Mesothelial cell of epicardium (in vitro differentiated cells): ENCODE measurements at places on chromosomes 3 and 15. TPM values are rescaled to one million over a fixed set of nuclear protein-coding genes. Genes with fewer than 3 reads are reported as not detected.

DNA sequence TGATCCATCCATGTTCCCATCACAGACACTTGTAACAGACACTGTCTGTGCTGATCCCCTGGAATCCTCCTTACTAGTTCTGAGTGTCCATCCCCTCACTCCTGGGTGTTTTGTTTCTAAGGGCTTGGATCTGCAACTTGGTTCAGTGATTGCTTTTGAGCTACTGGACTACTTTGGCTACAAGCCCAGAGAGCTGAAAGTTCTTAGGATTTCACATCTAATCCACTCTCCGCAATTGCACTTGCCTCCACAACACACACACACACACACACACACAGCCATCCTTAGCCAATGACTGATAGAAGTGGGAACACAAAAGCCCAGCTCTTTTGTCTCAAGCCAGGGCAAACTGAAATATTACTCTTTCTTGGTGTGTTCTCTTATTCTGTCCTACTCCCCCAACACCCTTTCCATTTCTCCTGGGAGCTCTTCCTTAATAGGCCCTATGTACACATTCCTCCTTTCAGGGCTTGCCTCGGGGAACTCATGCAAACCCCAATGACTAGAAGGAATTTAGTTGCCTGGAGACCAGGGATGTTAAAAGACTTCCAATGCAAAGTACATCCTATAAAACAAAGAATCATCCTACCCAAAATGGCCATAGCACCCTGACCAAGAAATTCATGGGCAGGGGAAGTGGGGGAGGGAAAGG lies 206.1 kb upstream of the UBE2E2 start:
- DNase-seq, result no peak

GRCh38 chr3:119356646-119357045 lies 62.5 kb downstream of the ARHGAP31 start:
- DNase-seq, result no peak

DNA sequence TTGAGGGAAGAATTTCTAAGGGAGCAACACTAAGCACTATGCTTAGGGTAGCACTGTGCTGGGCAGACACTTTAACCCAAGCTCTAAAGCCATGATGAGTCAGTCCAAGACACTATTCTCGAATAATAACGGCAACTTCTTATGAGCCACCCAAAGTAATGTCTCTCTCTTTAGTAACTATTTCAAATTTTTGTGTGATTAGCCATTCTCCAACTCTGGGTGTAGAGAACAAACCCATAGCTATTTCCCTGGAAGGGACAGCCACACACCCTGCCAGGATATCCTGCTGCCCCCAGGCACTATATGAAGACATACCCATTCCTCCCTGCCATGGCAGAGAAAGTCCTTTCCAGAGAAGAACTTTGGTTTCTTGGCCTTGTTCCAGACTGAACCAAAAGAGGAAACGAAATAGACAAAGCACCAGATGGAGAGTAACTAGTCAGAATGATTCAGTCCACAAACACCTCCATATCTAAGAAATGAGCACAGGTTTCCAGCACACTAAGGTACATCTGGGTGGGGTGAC lies 384.9 kb upstream of the THBS1 start:
- DNase-seq, result no peak

The TBC1D23 gene
- 31.6 to 34.0 TPM (median 32.7 TPM) in 3 replicates for total RNA-seq

The PCOLCE2 gene
- 3.8 to 4.6 TPM (median 4.2 TPM) in 3 replicates for total RNA-seq
